Cerebellum (tissue), 4 donors: ENCODE measurements at places on chromosomes 11 and 22. TPM values are rescaled to one million over a fixed set of nuclear protein-coding genes. Genes with fewer than 3 reads are reported as not detected.

KIRREL3 gene
- 31.0 TPM for total RNA-seq

SCGB1D2 gene
- not detected for total RNA-seq

FADS2 gene
- total RNA-seq, result 88.6 TPM

RIN1 gene
- 0.64 TPM for total RNA-seq

CTSC gene
- total RNA-seq, result 32.5 TPM
